ENCODE measurements at places on chromosomes 1 and 21.

DNA sequence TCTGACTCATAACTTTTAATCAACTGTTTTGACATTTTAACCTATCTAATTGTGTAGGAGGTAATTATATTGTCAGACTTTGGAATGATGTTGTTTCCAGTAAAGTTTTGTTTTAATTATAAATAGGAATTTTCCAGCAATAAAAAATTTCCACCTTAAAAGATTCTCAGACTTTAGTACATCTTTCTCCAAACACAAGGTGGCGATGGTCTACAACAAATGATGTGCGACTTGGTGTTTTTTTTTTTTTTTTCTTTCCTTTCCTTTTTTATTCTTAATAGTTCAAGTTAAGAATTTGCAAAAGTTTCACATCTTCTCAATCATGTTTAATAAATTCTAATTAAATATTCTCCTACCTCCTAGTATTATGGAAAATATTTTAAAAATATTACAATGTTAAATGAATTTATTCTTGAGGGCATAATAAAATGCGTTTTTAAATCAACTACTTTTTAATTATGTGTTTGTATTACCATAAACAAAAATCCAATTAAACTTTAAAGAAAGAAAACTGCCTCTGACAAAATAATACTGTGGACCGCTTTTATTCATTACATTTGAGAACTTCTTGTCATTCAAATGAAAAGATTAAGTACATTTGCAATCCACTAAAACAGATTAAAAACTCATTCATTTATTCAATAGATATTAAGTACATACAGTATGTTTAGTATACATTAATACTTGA is 4.4 kb upstream of the ADAMTS1 start:
- DNase-seq, result no peak

- no peak for DNase-seq
Observed at GRCh38 chr21:38905752-38906151, 100.0 kb downstream of the ETS2 start.

DNA sequence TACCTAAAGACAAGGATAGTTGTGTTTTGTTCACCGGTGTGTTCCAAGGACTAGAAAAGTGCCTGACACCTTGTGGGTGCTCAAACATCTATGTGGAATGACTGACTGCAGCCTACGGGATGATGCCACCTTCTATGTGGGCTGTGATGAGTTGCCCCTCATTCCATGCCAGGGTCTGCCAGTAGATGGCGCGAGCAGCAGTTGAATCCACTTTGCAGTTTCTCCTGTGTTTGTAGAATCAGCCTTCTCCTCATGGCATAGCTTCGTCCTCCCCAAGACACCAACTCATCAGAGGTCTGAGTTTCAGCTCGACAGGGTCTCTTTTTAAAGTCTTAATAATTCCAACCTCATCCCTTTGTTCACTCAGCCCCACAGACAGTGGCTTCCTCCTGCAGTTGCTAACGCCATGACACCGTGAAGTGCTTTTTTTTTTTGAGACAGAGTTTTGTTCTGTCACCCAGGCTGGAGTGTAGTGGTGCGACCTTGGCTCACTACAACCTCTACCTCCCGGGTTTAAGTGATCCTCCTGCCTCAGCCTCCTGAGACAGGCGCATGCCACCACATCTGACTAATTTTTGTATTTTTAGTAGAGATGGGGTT is 133.7 kb downstream of the CAPN8 start:
- peak; percentile 41 for DNase-seq

DNA sequence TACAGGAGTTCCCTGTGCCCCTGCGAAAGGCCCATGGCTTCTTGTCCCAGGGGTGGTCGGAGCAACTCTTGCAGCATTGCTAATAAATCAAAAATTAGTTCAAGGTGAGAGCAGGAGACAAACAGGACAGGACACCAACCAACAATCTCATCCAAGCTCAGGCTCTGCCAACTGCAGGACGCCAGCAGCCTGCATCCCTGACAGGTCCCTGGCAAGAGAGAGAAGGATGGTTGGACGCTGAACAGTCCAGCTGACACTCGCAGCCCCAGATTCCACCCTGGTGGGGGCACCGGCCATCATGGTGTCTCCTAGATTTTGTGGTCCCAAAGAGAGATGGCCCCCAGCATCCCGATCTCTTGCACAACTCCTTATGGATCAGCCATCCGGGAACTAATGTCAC is 142.1 kb upstream of the VAMP3 start:
- no peak for DNase-seq

- DNase-seq, result no peak
Observed at GRCh38 chr1:44524655-44525500, 119.8 kb downstream of the RNF220 start.

DNA sequence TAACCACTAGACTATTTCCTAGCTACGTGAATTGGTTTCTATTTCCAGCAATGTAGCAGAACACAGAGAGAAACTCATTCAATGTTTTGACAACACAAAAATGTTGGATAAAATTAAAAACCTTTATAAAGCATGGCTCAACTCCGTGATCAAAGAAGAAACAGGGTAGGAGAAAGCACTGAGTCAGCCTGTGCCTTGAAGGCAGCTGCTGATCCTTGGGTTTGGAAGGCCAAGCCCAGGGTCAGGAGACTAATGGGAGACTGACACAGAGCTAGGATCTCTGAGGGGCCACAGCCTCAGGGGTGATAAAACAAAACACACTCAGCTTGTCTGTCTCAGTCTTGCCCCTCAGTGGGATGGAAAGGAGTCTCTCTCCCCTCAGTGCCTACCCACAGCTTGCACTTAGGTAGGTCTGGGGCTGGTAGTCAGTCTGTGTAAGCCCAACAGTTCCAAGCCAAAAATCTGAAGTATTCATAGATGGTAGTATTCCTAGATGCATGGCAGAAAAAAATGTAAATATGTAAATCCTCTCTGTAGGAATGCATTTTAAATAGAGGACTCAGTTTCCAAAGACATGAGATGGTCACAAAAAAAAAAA is 53.3 kb downstream of the B3GALNT2 start:
- no peak for DNase-seq

DNA sequence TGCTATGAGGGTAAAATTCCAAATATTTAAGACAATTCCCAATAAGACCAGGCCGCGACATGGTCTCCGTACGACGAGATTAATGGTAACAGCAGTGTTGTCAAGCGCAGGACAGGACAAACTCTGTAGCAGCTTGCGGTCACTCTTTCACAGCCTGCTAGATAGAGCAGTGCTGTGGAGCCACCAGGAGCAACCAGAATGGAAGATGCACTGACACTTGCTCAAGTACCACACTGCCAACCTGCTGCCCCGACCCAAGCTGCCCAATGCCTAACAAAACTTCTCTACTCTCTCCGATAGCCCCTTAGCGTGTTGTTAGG is 636 bp downstream of the WARS2 start:
- no peak for DNase-seq

- no peak for DNase-seq
Observed at GRCh38 chr1:47983691-47984090, 13.5 kb downstream of the TRABD2B start.

GRCh38 chr1:234779160-234779538 is 169.2 kb upstream of the IRF2BP2 start:
- DNase-seq, result peak; percentile 19
